ENCODE measurements at places on chromosomes 4 and X.

GRCh38 chr4:54228056-54228527 lies 1.0 kb upstream of the PDGFRA start:
- DNase-seq, result peak; percentile 50

GRCh38 chr4:55625835-55626234 lies 10.3 kb downstream of the NMU start:
- no peak for DNase-seq

DNA sequence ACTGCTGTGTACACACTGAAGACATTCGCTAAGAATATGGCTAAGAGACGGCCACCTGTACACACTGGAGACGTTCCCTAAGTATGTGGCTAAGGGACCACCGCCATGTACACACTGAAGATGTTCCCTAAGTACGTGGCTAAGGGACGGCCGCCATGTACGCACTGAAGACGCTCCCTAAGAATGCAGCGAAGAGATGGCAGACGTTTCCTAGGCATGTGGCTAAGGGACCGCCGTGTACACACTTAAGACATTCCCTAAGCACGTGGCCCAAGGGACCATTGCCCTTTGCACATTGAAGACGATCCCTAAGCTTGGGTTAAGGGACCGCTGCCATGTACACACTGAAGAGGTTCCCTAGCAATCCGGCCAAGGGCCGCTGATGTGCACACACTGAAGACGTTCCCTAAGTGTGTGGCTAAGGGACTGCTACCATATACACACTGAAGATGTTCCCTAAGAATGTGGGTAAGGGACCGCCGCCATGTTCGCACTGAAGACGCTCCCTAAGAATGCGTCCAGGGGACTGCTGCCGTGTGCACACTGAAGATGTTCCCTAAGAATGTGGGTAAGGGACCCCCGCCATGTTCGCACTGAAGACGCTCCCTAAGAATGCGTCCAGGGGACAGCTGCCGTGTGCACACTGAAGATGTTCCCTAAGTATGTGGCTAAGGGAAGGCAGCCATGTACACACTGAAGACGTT lies 36.7 kb downstream of the DHRSX start:
- no peak for DNase-seq

DNA sequence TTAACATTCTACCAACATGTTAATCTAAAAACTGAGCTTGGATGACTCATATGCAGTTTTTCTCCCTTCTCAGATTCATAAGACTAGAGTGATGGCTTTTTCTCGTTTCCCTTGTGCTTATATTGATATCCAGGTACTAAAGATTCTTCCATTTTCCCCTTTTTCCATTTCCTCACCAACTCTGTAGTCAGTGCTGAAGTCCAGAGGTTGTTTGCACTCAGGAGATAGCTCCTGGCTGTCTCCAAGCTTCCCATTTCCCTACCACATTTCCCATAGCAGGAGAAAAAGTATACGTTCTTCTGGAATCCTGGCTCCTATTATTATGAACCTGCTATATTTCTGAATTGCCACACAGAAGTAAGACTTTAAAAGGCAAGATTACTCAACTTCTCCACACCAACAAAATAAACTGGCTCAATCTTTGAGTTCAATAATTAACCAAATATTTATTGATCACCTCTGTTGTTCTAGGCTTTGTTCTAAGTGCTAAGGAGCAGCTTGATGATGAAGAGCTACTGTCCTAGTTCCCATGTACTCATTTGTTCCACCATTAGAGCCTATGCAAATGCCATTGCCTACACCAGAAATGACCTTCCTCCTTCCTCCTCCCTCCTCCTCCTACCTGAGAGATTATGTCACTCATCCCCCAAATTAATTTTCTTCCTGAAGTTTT lies 454.4 kb upstream of the RPS6KA3 start:
- no peak for DNase-seq

GRCh38 chrX:118221733-118222132 lies 105.1 kb upstream of the KLHL13 start:
- no peak for DNase-seq

- DNase-seq, result no peak
Observed at GRCh38 chrX:4379071-4379470, 665.6 kb upstream of the PRKX start.

- DNase-seq, result no peak
Observed at GRCh38 chrX:144918936-144919335, 328.4 kb upstream of the SPANXN1 start.

DNA sequence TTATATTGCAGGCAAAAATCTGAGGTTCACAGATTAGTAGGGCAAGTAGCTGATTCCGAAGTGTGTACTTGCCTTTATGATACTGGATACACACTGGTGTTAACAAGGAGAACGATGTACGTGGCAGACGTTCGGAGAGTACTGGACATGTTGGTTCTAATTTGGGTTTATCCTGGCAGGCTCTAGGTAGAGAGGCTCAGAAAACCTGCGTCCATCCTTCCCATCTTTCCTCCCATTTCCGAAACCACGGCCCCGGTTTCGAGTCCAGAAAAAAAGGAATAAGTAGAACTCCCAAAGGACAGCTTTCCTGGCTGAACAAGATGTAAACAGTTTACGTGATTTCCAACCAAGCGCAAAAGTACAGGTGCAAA lies 351 bp upstream of the SLC30A9 start:
- DNase-seq, result no peak

DNA sequence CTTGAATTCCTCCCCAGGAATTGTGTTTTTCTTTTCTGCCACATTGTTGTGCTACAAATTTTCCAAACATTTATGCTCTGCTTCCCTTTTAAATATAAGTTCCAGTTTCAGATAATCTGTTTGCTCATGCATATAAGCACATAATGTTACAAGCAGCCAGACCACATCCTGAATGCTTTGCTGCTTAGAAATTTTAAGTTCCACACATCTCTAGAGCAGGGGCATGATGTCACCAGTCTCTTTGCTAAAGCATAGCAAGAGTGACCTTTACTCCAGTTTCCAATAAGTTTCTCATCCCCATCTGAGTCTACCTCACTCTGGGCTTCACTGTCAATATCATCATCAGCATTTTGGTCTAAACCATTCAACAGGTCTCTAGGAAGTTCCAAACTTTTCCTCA lies 932.5 kb downstream of the SH3BGRL start:
- no peak for DNase-seq

Data from NT2/D1 (cell line).